Bronchial epithelial cell (primary cell): ENCODE measurements at places on chromosomes 2 and 18. TPM values are rescaled to one million over a fixed set of nuclear protein-coding genes. Genes with fewer than 3 reads are reported as not detected.

The RAB3GAP1 gene
- total RNA-seq = 120 and 129 TPM in 2 replicates

DNA sequence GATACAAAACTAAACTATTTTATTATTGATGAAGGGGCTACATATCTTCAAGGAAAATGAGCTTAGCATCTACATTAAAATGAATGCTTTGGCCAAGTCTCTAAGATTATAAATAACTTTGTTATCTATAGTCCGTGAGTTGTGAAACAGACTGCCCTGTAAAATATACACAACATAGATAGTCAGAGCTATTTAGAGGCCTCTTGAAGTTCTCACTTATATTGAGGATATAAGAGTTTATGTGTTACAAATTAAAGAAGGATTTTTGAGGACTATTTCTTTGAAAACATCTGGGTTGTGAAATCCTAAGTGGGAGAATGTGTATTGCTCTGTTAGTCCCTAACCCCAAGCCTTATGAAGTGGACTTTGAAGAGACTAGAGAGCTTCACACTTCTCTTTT lies 292.0 kb upstream of the CDH2 start:
- DNase-seq = no peak

- no peak for DNase-seq
Measured at GRCh38 chr2:180306346-180306745, 299.2 kb upstream of the CWC22 start.

The CHRNA1 gene
- total RNA-seq = not detected in 2 replicates

The NYAP2 gene
- not detected in 2 replicates for total RNA-seq

DNA sequence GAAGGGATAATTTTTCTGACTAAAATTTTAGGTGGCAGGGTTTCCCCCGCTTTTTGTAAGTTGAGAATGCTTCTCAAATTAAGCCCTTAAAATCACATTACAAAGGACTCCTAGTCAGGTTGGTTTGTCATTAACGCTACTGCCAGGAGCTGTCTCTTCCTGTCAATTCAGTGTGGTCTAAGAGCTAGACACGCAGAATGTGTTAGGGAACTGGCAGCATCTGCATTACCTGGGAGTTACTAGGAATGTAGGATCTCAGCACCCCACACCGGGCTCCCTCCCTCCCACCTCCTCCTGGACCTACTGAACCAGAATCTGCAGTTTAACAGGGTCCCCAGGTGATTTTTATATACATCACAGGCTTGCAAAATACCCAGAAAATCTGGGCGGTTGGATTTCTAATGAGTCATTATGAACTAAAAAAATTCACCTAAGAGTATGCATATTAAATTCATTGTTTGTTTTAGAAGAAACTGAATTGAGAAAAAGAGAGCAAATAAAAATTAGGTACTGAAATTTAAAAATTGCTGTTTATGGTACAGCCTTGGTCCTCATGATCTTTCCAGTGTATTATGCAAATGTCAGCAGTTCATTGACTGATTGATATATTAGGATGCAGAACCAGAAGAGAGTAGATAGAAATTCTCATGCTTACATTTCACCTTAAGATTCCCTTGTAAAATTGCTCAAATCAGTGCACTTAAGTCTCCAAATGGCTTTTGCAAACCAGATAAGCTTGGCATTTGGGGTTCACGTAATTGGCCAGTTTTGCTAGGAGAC lies 130.9 kb upstream of the ITGA6 start:
- DNase-seq = peak; percentile 65
